ENCODE measurements at places on chromosomes 3 and 15.

DNA sequence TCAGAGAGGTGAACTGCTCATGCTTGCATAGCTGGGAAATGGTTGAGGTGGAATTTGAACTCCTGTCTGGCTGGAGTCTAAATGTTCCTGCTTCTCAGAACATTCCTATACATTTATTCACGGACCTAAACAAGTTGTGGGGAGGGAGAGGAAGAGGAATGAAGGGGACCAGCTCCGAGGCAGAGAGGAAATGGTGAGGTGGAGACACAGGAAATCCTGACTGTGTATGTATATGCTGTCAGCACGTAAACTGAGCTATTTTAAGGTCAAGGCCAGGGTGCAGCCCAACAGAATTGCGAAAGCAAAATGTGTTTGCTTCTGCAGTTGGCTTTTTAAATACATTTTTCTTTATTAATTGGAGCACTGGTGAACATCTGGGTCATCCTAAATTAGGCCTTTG, 74.1 kb upstream of the POMGNT2 start:
- peak; percentile 30 for DNase-seq

DNA sequence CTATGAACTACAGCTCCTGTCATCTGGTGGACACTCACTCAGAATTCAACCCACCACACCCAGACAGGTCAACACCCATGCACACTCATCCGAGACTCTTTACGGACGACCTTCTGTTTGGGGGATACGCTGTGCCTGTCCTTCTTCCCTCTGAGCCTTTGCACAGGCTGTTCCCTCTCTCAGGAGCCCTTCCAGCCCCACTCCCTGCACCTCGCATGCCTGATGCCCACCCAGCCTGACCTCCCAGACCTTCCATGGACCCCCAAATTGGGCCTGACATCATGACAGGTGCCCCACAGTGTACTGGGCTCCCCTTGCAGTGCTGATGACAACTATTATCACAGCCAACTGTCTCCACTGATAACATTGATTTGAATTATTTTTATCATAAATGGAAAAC, 135.8 kb downstream of the NSMCE3 start:
- DNase-seq: no peak

- DNase-seq: peak; percentile 47
Observed at GRCh38 chr3:194930377-194931204, 244.9 kb downstream of the FAM43A start.

DNA sequence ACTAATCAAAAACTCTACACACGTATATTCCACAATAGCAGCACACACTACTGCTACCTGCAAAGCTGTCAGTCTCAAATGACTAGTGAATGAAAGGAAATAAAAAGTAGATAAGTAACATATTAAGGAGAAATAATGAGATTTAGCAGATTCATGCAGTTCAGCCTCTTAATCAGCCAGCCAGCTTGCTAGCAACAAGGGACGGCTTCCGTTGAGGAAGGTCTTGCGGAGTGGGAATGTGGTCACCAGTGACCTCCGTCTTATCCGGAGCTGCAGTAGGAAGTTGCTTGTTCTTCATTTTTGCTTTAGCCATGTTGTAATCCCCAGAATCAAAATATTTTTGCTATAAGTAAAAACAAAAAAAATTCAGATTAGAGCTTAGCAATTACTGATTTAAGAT, 17.1 kb downstream of the ARPP19 start:
- DNase-seq: no peak

DNA sequence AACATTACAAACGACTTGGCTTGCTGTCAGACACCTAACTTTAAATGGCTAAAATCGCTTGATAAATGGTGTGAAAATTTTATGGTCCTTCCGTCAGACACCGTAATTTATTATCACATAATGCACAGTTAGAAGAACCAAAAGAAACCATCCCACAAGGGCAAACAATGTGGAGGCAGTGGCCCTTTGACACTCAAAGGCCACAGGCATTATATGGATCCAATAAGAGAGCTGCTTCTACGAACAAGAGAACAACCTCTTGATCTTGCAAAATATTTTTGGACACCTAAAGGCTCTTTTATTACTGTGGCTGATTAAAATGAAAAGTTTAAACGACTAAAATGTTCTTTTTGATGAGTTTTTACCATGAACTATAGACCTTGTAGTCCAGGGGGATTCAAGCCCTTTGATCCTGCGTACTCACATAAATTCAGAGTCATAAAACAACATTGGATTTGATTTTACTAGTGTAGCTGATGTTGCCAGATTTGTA, 202.8 kb downstream of the FMN1 start:
- DNase-seq: no peak

DNA sequence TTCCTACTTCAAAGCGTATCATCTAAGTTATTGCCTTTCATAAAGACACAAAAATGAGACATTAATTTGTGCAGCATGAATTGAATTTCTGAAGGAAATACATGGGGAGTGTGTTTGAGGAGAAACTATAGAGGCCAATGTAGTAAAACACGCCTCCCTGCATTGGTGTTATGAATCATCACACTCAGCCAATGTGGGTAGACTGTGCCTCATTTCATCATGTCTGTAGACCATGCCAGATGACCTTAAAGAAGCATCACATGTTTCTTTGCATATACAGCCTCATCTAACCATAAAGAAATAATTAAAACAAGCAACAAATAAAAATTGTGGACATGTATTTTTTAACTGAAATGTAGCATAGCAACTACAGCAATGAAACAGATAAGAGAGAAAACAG, 486.0 kb upstream of the ADAMTS9 start:
- DNase-seq: no peak

DNA sequence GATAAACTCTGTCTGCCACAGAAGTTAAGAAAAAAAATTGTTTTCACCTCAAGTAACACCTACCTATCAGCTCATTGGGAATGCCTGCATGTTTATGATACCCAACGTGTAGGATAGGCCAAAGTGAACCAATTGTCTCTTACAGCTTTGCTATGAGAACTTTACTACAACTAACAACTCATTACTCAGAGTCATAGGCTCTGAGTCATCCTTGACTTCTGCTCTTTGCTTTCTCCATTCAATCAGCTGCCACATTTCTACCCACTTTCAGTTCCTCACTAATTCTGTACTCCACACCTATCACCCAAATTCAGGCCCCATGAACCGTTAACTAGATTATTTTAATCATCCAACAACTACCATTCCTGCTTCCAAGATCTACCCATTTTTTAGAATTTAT, 843.9 kb downstream of the TUSC7 start:
- DNase-seq: no peak

DNA sequence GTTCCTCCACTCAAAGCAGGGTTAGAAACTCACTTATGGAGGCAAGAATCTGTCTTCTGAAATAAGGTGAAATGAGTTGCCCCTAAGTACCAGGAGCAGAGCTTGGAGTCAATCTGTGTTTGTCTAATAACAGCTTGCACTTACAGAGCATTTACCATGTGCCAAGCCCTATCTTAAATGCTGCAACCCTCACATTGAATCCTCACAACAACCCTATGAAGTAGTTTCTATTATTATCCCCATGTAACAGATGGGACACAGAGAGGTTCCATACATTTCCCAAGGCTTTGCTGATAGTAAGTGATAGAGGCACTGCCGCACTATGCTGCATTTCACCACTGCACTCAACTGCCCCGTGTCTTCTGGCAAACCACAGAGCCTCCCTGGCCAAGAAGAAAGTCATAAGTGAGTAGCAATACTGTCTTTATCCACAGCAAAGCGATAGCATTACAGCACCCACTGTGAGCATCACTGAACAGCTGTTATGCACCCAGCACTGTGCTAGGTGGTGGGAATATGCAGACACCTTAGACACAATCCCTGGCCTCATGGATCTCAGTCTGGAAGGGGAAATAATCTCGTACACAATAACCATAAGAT, 141.5 kb downstream of the SSR3 start:
- no peak for DNase-seq

GRCh38 chr15:60634815-60635214, 155.9 kb upstream of the ICE2 start:
- no peak for DNase-seq

DNA sequence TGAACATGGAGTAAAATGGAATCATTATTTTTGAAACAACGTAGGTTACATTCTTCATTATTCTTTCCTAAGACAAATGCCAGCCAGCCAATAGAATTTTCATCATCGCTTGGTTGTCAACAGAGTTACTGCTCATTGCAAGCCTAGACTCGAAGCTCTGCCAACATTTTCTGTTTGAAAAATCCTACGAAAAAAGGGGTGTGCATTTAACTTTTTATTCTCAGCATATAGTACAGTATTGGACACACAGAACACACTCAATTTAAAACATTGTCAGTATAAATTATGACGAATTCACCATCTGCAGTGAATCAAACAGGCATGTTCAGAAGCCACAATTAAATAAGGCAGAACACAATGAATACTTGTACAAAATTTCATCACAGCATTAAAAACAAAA, 232.1 kb downstream of the NR1D2 start:
- no peak for DNase-seq

DNA sequence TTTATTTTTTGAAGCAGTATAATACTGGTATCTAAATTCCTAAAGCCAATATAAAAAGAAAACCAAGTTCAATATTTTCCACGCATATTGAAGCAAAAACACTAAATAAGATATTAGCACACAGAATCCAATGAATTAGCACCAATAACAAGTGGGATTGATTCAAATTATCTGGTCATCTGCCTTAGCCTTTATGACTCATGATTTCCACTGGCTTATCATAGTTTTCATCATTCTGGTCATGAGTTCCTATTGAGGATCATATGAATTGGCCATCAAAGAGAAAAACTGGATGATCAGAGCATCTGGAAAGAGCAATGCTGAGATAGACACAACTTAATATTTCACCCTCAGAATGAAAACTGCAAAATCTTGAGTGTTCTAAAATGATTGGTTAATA, 809.9 kb downstream of the MCTP2 start:
- DNase-seq: no peak

GRCh38 chr15:64912379-64913325, 950 bp downstream of the ANKDD1A start:
- no peak for DNase-seq

DNA sequence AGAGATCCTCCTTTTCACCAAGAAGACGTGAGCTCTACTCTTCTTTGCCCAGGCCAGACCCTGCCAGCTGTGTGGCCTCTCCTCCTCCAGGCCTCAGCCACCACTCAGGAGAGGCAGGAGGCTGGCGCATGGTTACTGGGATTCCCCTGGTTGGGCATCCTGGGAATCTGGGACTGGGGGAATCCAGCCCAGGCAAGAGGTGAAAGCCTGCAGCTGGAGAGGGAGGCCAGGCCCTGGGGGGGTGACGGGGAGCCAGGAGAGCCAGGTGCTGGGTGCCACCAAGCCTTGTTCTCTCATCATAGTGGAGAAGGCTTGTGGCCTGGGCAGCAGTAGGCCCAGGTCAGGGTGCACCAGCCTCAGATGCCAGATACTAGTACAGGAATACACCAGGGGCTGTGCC, 6.2 kb downstream of the CCDC9B start:
- no peak for DNase-seq

DNA sequence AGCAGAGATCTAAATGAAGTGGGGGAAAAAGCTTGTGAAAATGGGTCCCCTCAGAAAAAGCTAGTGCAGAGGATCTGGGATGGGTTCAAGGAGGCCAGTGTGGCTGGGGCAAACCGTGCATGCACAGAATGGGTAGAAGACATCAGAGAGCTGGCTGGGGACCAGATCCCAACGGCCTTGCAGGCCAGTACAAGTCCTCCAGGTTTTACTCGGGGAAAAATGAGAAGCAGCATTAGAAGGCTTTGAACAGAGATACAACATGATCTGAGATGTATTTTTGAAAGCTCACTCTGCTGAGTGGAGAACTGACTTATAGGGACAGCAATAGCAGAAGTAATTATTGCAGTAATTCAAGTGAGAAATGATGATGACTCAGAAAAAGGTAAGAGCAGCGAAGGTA, 114.5 kb downstream of the HERC1 start:
- no peak for DNase-seq

GRCh38 chr15:82870727-82871320, 61.4 kb downstream of the WHAMM start:
- DNase-seq: no peak

DNA sequence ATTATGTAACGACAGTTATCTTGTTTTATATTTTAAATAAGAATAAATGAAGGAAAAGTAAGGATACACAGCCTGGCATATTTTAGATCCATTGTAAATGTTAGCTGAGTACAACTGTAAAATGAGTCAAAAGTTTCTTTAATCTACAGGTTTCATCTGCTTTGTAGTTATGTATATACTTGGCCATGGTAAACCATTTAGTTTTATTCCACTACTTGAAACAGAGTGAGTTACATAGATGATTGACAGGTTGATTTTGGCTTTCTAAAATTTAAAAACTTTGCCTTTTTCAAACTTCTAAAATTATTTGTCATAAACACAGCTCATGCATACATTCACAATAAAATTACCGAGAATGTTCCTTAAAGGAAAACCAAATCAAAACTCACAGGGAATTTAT, 371.2 kb downstream of the ROBO1 start:
- DNase-seq: no peak

- peak; percentile 30 for DNase-seq
Observed at GRCh38 chr15:23570486-23570885, 5.0 kb downstream of the MKRN3 start.

DNA sequence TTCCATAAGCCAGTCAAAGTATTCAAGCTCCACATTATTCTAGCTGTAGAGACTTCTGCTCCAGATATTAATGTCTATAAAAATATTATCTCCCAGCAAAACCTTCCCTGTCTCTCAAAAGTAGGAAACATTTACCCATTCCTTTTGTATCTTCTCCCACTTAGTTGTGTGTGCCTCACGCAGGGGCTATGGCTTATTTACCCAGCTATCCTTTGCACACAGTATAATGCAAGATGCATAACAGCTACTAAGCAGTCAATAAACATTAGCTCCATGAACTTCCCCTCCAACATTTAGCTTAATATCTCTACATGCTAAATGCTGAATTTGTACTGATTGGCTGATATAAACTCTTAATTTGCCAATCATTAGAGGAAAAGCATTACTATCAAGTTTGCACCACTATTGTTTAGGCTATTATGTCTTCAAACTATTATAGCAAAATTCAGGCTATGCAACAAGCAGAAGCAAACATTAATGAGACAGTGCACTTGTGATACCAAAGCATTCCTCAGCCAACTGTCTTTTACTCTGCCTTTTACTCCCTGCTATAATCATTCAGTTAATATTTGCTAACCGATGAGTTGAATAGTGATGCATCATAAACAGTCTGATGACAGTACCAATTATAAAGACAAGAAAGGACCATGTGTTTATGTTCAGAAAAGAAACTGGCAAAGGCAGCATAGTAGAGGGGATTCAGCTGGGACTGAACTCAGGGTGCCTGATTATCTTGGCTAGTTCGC, 81.2 kb downstream of the PLCH1 start:
- peak; percentile 33 for DNase-seq

GRCh38 chr3:53544357-53544756, 49.9 kb downstream of the CACNA1D start:
- no peak for DNase-seq

DNA sequence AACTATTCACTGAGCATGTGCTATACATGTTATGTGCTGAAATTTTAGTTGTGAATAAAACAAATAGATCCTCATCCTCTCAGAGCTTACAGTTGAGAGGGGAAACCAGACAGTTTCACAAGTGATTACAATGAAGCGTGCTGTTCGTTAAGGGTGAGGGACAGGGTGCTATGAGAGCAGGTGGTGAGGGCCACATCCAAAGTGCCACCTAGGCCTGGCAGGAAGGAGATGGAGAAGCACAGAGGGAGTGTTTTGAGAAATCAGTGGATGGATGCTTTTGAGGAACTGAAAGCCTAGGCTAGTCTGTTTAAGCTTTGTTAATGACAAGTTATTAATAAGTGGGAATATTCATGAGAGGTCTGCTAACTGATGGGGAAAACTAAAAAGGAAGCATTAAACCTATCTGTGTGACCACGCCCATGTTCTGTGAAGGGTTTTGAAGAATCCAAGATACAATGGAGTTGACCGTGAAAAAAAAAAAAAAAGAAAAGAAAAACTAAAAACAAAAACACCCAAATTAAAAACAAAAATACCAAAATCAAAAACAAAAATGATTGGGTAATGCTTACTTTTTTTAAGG, 7.3 kb downstream of the MCTP2 start:
- no peak for DNase-seq

Measured in PC-9 (cell line).